ENCODE measurements at places on chromosomes 2 and 18.

- DNase-seq: peak; percentile 52
Observed at GRCh38 chr2:202051499-202052161, 18.0 kb downstream of the FZD7 start.

DNA sequence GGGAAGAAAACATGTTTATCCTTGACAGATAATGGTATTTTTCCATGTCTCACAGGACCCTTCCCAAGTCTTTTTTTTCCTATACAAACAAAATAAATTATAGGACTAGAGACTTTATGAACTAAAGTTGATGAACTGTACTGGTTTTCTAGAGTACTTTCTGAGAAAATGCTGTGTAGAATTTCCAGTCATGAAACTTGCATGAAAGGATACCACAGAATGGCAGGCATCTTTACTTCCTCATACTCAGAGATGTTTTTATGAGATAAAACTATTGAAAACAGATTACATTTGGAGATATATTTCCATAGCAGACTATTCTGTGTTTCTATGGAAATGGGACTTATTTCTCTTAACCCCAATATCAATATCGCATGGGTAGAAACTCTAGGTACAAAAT, 403.5 kb downstream of the PARD3B start:
- DNase-seq: no peak

GRCh38 chr2:197072533-197072932, 146.0 kb upstream of the PGAP1 start:
- DNase-seq: no peak

- DNase-seq: peak; percentile 65
Observed at GRCh38 chr18:59681521-59682004, 15.7 kb downstream of the CCBE1 start.
